ENCODE measurements at places on chromosomes 5 and 9.

DNA sequence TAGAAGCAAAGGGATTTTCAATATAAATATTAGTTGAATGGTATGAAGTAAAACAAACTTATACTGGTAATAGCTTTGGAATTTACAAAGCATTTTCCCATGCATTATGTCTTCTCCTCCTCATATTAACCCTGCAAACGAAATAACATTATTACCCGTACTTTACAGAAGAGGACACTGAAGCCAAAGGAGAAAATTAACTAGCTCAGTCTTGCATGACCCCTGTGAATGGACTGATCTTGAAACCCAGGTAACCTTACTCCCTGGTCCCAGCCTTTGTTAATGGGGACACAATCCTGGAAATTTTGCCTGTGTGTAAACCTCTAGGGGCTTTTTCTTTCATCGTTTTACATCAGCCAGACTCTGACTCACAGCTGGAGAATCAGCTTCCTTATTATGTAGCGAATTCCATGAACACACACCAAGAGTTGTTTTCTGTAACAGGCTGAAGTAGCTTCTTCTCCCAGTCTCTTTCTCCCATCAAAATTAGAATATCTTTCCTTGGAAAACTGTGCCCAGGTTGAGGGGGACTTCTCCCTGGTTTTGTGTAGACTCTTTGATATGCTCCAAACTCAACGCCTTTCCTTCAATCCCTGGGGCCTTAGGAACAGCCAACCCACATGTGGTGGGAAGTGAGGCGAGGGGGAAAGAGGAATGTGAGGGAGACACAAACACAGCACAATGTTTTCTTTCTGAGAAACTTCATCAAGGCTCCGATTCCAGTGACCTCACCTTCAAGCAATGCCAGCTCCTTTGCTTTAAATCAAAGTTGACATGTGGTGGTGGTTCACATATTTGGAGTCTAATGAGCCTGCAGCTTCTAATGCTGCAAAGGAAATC is 480.9 kb upstream of the PAPPA start:
- no peak for DNase-seq

DNA sequence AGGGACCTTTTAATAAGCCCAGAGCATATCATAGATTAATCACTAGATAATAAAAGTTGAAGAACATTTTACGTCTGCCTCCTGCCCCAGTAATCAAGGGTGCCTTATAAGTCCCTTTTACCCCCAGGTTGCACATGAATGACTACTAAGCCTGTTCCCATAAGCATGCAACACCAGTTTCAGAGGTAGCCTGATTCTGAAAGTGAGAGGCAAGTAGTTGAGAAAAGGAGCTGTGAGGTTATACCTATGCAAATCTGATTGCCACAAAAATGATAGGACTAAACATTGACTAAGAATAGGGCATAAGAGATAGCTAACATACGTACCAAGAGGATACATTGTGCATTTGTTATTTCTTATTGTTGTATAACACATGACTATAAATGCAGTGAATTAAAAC is 681.9 kb downstream of the ISL1 start:
- no peak for DNase-seq

DNA sequence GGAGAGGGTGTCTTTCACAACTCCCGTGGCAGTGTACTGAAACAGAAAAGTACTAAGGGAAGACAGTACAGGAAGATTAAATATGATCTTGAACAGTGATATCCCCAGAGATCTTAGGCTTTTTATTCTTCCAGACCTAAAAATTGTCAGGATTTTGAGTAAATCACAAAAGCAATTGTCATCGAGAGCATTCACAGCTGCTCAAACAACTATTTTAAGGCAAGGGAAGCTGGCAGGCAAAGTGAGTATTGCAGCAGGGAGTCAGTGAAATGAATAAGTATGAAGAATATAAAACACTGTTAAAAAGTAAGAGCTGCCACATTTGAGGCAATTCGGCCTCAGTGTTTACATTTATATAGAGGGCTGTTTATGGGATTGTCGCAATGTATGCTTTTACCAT is 479.0 kb downstream of the CAAP1 start:
- DNase-seq: no peak

- no peak for DNase-seq
These were observed 13.5 kb upstream of the ENC1 start for GRCh38 chr5:74653991-74654390.

GRCh38 chr9:36080519-36080918 is 43.8 kb downstream of the RECK start:
- DNase-seq: no peak

DNA sequence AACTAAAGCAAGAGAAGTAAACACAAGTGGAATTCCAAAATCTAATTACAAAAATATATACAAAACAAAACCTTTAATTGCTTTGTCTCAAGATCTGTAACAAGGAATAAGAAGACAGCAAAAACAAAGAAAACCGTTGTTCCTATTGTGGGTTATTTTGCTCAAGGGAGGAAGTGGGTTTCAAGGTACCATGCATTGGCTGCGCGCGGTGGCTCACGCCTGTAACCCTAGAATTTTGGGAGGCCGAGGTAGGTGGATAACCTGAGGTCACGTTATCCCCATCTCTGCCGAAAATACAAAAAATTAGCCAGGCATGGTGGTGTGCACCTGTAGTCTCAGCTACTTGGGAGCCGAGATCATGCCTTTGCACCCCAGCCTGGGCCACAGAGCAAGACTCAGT is 12.1 kb upstream of the IQGAP2 start:
- no peak for DNase-seq

- DNase-seq: no peak
These were observed 215.5 kb downstream of the PDZD2 start for GRCh38 chr5:31854181-31855133.

- no peak for DNase-seq
These were observed 153.9 kb downstream of the CDH9 start for GRCh38 chr5:26884481-26884880.

DNA sequence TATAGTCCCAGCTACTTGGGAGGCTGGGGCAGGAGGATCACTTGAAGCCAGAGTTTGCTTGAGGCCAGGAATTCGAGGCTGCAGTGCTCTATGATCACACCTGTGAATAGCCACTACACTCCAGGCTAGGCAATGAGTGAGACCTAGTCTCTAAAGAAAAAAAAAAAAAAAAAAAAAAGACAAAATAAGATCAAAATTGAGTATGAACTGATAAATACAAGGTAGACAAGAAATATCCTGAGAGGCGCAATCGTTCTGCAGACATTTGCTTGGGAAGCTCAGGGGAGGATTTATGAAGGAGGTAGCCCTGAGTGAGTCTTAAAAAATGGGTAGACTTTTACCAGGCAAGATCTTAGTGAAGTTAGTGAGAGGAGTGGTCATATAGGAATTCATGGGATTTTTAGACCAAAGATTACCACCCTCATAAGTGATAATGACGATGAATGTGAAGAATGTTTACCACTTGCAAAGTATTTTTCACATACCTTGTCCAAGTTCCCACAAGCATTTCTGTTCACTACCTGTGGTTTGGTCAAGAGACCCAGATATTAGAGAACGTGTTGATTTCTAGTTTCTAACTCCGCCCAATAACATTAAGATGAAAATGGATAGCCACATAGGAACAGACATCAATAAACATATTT is 4.4 kb downstream of the PDCD1LG2 start:
- DNase-seq: no peak

DNA sequence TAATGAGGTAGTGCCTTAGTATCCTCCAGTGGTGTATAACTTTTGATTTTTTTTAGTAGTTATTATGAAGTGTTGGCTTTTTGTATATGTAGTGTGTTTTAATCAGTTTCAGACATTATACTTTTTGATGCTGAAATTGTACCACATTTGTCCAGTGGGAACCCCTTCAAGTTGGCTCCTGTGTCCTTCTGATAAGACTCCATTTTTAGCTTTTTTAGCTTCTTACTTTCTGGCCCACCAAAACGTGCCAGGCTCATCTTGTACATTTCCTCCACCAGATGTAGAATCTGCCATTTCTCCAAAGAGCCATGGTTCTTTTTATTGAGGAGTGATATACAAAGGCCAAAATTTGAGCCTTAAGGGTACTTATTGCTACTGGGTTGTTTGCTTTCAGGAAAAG is 84.4 kb downstream of the PBX3 start:
- no peak for DNase-seq

GRCh38 chr9:136622538-136622948 is 40.2 kb upstream of the EGFL7 start:
- DNase-seq: no peak

- no peak for DNase-seq
These were observed 41.7 kb downstream of the SEMA6A start for GRCh38 chr5:116532762-116533525.

- no peak for DNase-seq
These were observed 31.4 kb upstream of the MTAP start for GRCh38 chr9:21770871-21771560.

DNA sequence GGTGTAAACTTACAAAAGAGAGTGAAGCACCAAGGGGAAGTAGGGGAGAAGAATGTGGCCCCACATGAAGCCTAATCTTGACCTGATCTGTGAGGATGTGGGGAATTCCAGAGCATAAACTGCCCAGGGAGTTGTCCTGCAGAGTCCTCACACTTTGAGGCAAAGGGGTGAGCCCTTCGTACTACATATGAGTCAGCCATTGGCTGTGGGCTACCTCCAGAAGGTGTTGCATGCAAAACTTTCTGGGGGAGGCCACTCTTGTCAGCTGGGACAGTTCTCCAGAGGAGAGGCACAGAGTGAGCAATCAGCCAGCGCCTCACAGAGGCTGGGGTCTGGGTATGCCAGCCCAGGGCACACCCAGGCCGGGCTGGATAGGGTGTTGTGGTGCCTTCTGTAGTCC is 98.1 kb upstream of the NMUR2 start:
- DNase-seq: no peak

GRCh38 chr5:27472871-27473270 is 434.5 kb upstream of the CDH9 start:
- no peak for DNase-seq

DNA sequence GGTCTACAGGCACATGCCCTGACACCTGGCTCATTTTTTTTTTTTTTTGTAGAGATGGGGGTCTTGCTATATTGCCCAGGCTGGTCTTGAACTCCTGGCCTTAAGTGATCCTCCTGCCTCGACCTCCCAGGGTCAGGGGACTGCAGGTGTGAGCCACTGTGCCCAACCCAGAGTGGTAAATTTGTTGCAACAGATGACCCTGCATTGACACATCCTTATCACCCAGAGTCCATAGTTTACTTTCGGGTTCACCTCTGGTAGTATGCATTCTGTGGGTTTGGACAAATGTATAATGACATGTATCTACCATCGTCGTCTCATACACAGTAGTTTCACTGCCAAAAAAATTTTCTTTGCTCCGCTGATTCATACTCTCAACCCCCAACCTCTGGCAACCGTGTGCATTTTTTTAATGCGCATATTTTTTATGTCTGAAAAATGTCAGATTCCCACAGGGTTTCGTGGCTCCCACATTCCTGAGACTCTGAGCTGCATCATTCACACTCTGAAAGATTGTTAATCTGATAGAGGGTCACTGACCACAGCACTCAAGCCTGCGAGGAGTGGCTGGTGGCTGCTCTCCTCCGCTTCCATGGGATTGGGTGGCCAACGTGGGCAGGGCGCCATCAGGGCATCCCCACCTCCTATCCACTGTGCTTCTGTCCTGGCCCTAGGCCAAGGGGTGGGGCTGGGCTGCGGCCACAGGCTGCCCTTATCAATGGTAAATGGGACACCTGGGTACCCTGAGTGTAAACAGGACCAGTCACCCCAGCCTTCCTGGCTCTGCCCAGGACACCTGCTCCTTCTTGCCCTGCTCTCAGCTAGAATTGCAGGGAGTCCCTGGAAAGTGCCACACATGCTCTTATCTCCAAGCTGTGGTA is 9.6 kb downstream of the NDST1 start:
- DNase-seq: no peak

DNA sequence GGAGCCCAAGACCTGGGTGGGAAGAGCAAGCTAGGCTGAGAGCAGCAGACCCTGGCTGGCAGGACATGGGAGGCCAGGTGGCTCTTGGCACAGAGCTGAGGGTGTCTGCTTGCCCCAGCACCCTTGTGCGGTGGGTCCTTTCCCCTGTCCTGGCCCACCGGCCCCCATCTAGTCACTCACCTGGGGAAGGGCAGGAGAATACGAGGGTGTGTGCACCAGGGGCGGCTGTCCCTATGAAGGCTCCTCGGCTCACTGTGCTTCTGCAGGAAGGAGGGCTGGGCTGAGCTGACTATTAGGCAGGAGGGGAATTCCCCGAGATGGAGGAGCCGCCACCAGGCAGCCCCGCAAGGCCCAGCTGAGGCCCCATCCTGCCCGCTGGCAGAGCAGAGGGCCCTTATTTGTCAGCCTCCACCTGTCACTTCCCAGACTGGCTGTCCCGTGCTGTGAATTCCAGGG is 6.1 kb upstream of the TNIP1 start:
- DNase-seq: no peak

- no peak for DNase-seq
These were observed 244.3 kb upstream of the WWC1 start for GRCh38 chr5:168047043-168047668.

DNA sequence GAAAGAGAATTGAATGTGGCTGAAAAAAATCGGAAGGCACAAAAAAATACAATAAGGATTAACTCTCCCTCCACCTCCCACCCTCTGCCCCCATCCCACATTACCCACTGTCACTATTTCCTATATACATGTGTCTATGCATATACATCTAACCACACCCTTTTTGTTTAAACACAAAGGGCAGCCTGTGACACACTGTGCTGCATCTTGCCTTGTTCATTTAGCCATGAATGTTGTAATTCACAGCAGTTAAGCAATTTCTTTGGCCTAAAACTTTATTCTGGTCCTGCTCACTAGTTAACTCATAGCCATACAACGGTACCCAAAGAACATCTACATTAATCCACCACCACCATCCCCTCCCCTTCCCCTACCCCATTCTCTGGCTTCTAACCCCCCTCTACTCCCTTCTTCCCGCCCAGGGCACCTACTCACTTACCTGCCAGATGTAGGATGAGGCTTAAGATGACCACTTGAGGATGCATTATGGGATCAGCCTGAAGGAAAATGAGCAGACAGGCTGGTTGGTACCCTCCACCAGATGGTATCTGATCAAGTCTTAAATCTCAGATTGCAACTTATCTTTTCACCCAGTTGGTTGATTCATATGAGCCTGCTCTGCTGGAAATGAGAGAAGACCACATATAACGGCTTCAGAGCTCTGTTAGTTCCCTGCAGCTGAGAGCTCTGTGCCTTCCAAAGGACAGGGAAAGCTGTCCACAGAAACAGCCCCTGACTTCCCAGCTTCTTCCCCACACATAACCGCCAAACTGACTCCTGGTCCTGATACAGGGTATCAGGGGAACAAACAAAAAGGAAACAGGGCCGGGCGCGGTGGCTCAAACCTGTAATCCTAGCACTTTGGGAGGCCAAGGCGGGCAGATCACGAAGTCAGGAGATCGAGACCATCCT is 1.2 kb downstream of the HAVCR1 start:
- DNase-seq: no peak

GRCh38 chr5:122327110-122327509 is 15.1 kb downstream of the SNCAIP start:
- DNase-seq: no peak

GRCh38 chr9:27176971-27177370 is 67.9 kb downstream of the TEK start:
- no peak for DNase-seq

GRCh38 chr5:153617190-153617589 is 126.7 kb downstream of the GRIA1 start:
- DNase-seq: no peak
